ENCODE measurements at places on chromosomes 7 and 10.
A peak's percentile ranks its signal among the peaks of the same experiment; 100 is the strongest.

- DNase-seq = no peak
Measured at GRCh38 chr7:30707391-30708357, 25.4 kb upstream of the CRHR2 start.

GRCh38 chr7:151798851-151799448, 78.0 kb downstream of the PRKAG2 start:
- no peak for DNase-seq

GRCh38 chr7:149468208-149468607, 7.3 kb upstream of the ZNF777 start:
- no peak for DNase-seq

GRCh38 chr10:89250865-89251408, 638 bp downstream of the LIPA start:
- DNase-seq = no peak

DNA sequence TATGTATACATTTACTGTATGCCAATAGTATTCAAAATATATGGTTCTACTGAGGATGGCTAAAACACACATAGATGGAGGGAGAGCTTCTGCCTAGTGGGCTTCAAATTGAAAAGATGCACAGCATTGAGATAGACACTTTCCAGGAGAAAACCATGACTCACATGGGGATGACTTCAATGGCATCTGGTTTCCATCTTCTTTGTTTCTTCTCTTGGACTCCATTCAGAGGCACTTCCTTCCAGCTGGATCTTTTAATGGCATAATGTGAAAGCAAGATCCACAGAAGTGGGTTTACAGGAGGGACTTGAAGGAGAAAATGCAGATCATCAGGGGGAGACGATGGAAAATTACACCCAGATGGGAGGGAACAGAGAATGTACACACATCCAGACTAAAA, 84.9 kb downstream of the ZNF365 start:
- DNase-seq = no peak

DNA sequence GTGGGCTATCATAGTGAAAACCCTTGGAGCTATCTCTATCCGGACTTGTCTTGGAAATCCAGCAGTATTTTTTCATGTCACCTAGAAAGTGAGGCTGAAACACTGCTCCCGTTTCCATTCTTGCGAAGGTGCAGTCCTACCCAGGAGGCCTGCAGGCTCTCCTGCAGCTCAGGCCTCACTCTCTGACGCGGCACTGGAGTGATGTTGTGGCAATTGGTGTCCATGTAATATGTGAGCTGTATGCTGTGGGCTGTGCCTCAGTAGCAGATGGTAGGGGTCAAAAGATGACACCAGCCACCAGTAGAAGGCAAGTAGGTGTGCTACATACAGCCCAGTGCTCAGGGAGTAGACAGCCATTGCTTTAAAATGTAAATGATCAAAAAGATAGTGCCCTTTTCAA, 28.1 kb upstream of the ZNF680 start:
- no peak for DNase-seq

DNA sequence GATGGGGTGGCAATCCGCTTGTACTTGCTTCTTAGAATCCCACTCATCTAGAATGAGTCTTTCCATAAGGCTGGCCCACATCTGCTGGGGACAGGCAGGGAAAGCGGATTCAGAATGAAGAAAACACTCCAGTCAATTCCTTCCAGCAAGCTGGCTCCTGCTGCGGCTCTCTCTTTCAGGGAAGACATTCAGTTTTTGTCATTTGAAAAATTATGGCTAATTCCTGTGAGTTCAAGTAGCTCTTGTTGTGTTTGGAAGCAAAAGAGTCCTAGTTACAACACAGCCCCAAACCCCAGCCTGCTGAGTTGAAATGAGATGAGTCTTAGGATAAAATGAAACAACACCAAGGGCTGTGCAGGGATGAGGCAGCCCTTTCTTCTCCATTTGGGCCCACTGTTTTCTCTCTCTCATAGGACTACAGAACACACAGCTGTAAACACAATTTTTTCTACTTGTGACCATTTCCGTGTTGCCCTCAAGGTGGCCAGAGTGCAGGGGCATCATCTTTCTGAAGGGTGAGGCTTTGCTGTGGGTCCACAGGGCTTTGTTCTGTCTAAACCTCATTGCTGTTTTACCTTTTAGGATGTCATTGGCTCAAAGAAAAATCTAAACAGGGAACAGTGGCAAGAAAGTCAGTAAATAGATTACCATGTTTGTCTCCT, 90.8 kb upstream of the EEPD1 start:
- no peak for DNase-seq

- no peak for DNase-seq
Measured at GRCh38 chr10:53646525-53646924, 873.9 kb upstream of the MBL2 start.

- DNase-seq = no peak
Measured at GRCh38 chr10:71725998-71726579, 6.5 kb upstream of the C10orf105 start.

DNA sequence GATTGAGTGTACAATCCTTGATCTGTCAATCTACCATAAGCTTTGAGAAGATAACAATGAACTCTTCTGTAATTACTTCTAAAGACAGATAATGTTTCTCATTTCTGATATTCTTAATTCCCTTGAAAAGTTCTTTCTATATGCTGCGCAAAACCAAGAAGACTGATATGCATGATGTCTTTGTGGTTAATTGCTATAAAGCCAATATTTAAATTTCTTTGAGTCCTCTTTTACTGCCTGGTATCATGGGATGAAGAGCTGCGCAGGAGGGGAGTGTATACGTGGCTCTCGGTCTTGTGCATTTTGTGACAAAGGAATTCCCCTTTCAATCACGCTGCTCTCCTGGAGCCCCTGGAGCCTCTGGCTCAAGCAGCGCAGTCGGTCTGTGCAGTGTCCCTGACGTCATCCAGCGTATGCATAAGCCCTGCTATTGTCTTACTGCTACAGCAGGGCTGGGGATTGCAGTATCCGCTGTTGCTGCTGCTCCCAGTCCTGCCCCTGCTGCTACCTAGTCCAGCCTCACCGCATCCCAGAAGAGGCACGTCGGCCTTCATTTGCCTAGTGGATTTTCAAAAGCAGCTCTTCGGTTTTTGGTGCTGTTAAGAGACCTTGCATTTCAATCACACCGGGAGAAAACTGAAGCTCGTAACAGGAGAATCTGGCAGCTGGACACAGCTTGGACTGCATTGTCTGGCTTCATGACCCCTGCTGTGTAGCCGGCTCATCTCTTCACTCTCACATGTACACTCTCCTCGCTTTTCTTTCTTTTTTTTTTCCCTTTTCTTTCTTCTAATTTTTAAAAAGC, 66.7 kb downstream of the ST7 start:
- DNase-seq = peak; percentile 88

DNA sequence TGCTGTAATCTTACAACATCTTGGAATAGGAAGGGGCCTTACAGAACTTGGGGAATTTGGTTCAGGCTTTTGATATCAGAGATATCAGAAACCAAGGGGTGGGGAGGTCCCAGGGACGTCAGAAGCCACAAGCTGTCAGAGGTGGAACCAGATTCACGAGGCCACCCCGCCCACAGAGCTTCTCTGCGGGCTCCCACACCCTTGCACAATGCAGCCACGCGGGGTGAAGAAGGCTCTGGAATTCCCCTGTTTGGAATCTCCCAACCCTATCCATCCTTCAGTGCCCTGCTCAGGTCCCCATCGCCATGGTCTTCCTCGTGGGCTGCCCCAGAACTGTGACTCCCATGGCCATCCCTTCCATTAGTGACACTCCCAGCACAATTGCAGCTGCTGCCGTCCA, 247.1 kb upstream of the SHH start:
- no peak for DNase-seq

DNA sequence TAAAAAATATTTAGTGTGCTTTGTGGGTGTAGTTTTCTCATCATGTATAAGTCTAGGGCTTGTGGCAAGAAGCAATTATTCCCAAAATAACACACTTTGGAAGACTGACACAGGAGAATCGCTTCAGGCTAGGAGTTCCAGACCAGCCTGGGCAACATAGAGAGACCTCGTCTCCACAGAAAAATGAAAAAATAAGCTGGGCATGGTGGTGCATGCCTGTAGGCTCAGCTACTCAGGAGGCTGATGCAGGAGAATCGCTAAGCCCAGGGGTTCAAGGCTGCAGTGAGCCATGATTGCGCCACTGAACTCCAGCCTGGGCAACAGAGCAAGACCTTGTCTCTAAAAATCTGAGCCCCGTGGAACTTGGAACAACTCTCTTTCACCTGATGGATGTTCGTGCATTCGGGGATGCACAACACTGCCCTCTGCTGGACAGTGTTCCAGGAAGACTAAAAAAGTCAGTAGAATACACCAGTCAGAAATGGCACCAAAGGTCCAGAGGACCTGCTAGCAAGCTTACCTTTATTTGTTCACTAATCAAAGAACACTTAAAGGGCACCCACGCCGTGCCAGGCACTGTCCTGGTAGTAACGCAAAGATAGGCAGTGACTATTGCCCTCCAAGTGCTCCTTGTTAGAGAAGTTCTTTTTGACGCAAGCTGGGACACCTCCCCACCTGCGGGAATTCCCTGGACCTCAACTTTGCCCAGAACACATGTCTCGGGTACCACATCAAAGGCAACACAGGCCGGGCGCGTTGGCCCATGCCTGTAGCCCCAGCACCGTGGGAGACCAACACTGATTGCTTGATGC, 81.9 kb upstream of the CALN1 start:
- DNase-seq = peak; percentile 82

DNA sequence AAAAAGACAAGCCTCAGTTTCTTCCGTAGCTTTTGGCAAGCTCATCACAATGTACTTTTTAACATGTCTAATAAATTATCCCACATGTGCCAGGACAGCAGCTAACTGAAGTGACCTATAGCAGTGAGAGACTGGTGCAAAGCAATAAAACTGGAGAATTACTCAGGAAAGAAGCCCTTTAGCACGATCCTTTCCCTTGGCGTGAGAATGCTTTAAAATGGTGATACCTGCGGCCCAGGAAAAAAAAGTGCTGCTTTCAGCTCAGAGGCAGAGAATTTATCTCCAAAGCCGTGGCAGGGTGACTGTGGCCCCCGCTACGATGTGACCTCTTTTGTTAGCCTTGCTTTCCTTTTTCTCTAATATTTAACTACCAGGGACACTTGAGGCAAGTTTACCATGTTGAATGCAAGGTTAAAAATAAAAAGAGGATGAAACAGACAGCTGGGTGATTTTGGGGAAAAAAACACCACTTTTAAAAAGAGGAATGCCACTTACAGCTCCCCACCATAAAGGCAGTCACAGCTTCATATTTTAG, 184.0 kb downstream of the FANK1 start:
- DNase-seq = no peak

Data from osteocyte (in vitro differentiated cells).